Uterus (tissue), 4 donors: ENCODE measurements at places on chromosomes 5 and 9. TPM values are rescaled to one million over a fixed set of nuclear protein-coding genes. Genes with fewer than 3 reads are reported as not detected.

DNA sequence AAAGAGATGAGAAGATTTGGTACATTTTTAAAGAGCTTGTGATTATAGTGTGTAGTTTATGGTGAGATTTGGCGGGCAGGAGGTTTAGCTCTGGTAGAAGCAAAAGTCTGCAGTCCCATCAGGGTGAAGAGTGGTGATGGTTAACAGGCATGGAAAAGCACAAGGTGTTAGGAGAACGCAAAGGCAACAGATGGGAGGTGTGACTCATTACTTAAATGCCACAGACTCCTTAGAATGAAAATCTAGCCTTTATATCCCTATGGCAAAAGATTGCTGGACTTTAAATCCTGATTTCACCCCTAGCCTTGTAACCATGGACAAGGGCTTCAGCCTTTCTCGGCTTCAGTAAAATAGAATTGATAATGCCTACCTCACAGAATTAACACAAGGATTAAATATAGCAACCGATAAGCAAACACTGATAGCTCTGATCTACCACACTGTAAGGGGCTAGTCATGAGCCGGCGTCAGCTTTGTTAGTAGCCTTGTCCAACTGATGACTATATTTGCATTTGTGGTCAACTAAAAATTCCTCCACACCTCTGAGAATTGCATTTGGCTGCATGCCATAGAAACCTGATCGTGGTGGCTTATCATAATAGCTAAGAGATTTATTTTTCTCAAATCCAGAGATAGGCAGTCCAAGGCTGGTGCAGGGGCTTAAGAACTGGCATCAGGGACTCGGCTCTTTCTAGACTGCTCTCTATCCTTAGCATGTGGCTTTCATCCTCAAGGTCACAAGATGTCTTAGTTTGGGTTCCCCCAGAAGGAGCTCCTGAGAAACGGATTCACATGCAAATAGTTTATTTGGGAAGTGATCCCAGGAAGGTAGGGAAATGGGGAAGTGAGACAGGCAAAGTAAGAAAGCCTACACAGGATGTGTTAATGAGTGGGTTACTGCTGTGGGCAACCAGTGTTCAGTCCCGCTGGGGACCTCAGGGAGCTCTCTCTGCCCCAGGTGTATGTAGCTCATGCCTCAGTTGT, 19.6 kb downstream of the MFAP3 start:
- DNase-seq, result no peak

GRCh38 chr5:123448017-123448617, 24.9 kb upstream of the CEP120 start:
- DNase-seq, result no peak

- no peak for DNase-seq
Observed at GRCh38 chr5:13003457-13003856, 941.0 kb downstream of the DNAH5 start.

DNA sequence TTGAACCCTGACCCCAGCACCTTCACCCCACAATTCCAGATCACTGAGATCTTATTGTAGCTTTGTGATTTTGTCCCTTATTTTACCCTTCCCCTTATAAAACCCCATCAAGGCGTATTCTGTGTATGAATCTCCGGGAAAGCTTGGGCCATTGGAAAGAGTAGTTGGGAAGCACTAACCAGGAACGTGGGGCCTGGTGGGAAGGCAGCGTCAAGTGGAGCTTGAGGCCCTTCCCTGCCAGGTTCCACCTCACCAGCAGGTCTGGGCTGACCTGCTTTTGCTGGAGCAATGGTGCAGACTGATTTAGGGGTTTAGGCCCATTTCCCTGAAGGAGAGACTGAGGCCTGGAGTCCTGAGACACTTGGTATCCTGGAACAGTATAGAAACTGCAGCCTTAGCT, 9.3 kb downstream of the PHF2 start:
- no peak for DNase-seq

DNA sequence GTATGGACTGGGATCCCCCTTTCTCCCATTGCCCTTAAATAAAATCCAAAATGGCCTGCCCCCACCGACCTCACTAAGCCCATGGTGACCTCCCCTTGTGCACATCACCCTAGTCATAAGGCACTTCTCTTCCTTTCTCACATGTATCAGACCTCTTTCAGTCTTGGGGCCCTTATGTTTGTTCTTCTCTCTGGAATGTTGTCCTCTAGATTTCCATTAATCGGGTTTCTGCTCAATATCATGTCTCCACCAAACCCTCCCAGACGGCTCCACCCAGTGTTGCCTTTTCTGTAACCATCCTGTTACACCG, 196.3 kb downstream of the ERCC6L2 start:
- no peak for DNase-seq

DNA sequence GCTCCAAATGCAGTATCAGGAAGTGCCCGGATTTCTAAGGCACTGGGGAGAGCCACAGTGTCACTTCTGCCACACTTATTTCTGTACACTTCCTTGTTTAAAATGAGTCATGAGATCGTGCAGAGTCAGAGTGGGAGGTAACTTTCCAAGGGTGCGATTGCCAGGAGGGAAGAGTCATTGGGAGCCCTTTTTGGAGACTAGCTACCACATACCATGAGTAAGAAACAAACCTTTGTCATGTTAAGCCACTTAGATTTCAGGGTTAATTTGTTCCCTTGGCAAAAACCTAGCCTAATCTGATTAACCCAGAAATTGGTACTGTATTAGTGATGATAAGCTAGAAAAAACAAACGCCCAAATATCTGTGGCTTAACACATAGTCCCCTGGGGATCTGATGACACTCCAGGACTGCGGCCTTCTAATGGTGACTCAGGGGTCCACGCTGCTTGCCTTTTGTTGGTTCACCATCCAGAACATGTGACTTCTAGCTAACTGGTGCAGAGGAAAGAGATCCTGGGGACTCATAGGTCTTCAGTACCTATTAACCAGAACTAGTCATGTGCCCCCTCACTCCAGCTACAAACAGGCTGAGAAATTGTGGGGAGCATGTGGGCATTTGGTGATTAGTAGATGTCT, 48.6 kb upstream of the TLE1 start:
- DNase-seq, result no peak

DNA sequence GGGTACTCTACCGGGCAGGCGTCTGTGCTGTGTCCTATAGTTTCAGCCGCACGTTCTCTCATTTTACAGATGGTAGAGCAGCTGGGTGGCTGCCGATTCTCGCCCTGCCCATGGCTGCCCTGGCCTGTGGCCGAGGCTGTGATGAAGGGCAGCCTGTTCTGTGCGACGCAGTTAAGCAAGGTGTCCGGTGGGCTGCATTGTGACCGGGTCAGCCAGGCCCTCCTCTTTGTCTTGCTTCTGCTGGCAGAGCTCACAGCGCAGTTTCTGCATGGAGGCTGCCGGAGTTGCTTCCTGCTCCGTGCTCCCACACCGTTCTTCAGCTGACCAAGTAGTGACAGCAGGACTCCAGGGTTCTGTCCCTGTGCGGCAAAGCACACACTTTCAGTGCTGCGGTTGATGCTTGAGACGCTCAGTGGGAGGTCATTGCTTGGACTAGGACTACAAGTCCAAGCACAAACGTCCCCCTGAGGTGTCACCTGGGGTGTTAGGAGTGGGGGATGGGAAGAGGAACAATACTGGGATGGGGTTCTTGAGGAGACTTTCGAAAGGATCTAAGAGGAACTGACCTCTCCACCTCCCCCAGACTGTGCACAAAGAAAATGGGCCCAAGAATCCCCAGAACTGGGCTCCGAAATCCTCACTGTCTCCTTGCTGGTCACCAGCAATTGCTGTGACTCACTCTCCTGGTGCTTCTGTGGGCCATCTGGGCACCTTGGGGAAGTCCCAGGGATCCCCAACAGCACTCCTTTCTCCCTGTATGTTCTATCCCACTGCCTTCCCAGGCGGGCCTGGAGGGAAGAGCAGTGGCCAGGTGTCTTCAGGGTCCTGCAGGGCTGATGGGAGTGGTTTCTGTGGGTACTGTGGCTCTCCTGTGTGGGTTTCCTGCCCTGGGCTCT, 58.2 kb downstream of the GADD45G start:
- DNase-seq, result no peak

DNA sequence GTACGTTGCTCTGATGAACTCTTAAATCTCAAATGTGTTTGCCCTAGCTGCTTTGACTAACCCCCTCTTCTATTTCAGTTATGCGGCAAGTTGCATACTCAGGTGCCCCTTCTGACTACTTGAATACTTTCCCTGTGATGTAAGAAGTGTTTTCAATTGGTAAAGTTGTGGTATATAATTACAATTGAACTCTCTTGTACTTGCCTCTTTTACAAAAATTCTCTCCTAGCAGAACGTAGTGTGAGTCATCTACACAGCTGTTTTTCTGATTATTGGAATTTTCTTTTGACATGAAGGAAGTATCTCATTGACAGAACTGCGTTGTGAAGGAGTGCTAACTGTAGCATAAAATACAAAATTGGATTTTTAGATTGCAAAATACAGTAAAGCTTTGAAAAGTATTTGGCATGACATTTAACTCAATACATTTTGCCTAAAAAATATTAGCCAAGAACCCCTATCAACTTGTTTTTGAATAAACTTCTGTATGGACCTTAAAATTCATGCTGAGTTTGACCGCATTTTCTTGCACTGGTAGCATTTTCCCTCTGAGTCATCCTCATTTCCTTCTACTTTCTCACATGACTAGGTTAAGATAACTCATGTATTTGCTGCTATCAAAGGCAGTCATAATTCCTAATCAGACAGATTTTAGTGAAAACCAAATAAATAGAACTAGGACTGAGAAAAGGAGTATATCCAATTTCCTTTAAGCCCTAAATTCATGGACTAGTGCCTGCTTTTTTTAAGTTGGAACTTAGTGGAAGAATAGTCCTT, 6.3 kb downstream of the CRHBP start:
- DNase-seq, result no peak

SH3GL2 gene
- 7.0 TPM for total RNA-seq

AIF1L gene
- 15.6 TPM for total RNA-seq

IFNE gene
- not detected for total RNA-seq

NEURL1B gene
- total RNA-seq, result 136 TPM
